Esophagus squamous epithelium (tissue), 5 donors: ENCODE measurements at places on chromosomes 4 and X.

- no peak for DNase-seq
Observed at GRCh38 chr4:66465111-66465510, 794.8 kb upstream of the EPHA5 start.

- DNase-seq = no peak
Observed at GRCh38 chr4:1400831-1401408, 5.3 kb downstream of the NKX1-1 start.

GRCh38 chrX:48813644-48814043, 11.8 kb downstream of the HDAC6 start:
- DNase-seq = no peak

- no peak for DNase-seq
Observed at GRCh38 chr4:65340382-65341109, 329.7 kb downstream of the EPHA5 start.

GRCh38 chr4:117134386-117134785, 49.0 kb upstream of the TRAM1L1 start:
- no peak for DNase-seq

DNA sequence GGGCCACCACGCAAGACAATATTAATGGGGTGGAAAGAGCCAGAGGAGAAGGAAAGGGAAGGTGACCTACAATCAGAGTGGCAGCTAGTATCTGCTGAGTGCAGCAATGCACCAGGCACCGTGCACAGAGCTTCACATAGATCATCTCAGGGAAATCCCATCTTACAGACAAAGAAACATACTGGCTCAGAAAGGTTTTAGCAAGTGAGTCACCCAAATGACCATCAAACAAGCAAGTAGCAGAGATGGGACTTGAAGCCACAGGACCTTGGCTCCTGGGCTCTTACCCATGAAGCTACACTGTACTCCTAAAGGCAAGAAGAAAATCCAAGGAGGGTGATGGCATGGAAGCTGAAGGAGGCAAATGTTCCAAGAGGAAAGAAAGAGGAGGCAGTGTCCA, 6.8 kb downstream of the ANXA5 start:
- no peak for DNase-seq

- DNase-seq = no peak
Observed at GRCh38 chr4:14345356-14345775, 656.9 kb upstream of the CPEB2 start.

DNA sequence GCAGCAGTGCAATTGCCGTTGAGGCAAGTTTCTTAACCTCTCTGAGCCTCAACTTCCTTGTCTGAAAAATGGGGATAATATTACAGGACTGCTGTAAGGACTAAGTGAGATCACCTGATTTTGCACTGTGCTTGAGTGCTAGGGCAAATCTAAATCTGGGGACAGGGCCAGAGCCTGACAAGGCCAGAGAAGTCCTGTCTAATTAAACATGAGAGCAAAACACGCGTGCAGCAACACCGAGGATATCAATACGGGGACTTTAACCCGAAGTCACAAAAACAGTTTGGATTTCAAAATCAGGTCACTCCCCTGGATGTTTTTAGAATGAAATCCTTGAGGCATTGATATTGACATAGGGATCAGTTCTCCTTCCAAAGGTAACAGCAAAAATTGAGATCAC, 5.7 kb upstream of the GJB1 start:
- no peak for DNase-seq

DNA sequence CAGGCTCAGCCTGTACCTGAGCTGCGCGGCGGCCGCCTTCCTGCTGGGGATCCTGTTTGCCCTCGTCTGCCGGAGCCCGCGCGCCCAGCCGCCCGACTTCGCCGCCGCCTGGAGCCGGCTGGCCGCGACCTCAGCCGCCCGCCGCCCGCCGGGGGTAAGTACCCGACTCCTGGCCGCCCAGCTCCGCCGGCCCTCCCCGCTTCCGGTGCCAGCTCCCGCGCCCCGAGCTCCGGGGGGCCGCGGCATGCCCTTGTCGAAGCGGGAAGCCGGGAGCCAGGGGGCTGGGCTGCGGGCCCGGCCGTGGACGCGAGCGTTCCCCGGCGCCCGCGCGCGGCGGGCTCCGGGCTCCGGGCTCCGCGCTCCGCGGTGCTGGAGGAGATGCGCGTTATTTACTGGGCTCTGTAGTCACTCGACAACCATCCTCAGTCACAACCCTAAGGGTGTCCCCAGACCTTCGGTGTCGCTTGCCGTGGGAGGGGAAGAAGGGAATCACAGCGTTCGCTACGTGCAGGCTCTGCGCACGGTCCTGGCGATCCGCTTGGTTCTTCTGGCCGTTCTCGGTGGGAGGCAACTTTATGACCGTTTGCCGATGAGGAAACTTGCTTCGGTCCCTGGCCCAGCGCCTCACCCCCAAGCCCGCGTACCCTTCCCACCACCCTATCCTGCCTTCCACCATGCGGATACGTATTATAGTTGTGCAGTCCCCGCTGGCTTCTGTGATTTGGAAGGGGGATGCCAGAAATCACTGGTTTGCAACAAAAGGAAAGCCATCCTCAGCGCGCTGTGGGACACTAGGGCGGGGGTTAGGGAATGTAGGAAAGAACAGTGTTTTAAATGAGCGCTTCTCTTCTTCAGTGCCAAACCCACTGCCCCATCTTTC, 944 bp downstream of the SNX25 start:
- DNase-seq = no peak

DNA sequence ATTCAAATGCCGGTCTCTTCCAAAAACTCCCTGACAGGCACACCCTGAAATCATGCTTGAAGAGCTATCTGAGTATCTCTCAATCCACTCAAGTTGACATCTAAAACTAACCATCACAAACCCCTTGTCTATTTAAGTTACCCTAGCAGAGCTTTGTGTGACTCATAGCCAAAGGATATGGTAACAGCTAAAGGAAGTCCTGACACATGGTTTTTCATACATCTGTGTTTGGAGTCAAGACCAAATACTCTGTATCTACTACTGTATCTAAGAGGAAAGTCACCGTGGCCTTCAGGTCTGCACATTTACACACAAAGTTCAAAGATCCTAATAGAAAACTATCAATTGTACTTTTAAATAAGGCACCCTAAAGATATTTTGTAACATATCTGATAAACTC, 239.6 kb upstream of the VCX start:
- no peak for DNase-seq

GRCh38 chrX:46791927-46792809, 33.2 kb upstream of the SLC9A7 start:
- DNase-seq = no peak

DNA sequence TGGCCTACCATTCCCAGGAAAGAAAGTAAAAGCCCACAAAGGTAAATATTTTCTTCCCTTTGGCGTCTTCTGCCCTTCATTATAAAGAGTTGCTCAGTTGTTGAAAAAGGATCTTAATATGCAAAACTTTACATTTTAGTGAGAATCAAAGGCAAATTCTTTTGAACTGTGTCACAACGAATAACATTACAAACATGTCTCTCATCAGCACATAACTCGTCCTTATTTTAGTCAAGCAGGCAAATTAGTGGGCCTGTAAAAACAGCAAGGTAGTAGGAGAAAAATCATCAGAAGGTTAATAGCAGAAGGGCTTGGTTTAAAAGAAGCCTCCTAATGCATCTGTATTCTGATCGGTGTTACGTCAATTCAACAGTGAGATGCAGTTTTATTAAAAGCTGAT, 647.3 kb upstream of the DIPK2B start:
- no peak for DNase-seq

DNA sequence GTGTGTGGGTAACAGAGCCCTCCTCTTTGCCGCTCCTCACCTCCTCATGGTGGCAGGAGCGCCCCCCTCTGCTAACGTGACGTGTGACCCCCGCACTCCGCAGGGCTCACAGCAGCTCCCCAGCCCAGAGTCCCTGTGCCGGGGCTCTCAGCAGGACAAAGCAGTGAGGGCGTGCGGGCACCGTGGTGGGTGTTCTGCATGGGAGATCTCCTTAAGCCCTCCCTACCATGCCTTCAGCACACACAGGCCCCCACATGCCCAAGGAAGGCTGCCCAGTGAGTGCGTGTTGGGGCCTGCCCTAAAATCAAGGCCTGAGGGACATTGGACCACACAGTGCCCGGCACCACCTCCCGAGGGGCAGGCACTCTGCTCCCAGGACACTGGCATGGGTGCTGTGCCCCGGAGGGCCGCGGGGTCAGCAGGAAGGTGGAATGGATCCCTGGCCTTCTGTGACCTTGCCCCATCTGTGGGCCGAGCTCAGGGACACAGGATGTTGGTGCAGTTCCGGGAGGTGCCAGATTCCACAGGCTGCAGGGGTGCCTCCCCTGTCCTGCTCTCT, 10.1 kb downstream of the PSAPL1 start:
- no peak for DNase-seq

DNA sequence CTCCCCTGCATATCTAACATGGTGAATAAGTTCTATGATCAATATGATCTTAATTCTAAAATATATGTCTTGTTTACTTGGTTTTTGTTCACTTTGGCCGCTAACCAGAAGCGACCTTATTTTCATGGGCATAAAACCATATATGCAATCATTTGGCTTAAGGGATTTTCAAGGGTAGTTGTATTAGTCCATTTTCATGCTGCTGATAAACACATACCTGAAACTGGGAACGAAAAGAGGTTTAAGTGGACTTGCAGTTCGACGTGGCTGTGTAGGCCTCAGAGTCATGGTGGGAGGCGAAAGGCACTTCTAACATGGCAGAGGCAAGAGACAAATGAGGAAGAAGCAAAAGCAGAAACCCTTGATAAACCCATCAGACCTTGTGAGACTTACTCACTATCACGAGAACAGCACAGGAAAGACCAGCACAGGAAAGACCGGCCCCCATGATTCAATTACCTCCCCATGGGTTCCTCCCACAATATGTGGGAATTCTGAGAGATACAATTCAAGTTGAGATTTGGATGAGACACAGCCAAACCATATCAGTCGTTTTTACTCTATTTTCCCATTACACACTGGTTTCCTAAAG, 114.3 kb upstream of the CPEB2 start:
- no peak for DNase-seq

- no peak for DNase-seq
Observed at GRCh38 chrX:86171366-86171765, 23.1 kb downstream of the DACH2 start.

GRCh38 chrX:16924631-16925480, 21.6 kb upstream of the REPS2 start:
- no peak for DNase-seq

DNA sequence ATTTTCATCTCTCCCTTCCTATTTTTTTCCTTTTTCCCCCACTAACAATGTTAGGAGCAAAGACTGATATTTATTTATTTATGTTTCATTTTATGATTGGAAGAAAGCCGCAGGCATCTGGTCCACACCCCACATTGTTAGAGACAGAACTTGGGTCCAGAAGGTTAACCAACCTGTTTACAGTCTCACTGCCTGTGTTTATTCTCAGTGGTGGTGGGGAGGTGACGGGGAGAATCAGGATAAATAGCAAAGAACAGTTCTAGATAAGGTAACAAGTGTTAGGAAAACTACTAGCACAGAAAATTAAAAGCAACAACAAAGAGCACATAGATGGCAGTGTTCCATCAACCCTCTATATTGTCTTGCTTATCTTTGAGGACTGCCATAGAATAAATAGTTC, 301.7 kb upstream of the DIPK2B start:
- DNase-seq = no peak

GRCh38 chrX:109954333-109954732, 48.6 kb upstream of the TMEM164 start:
- no peak for DNase-seq
